ENCODE measurements at places on chromosomes 5 and 9. TPM values are rescaled to one million over a fixed set of nuclear protein-coding genes. Genes with fewer than 3 reads are reported as not detected.

DNA sequence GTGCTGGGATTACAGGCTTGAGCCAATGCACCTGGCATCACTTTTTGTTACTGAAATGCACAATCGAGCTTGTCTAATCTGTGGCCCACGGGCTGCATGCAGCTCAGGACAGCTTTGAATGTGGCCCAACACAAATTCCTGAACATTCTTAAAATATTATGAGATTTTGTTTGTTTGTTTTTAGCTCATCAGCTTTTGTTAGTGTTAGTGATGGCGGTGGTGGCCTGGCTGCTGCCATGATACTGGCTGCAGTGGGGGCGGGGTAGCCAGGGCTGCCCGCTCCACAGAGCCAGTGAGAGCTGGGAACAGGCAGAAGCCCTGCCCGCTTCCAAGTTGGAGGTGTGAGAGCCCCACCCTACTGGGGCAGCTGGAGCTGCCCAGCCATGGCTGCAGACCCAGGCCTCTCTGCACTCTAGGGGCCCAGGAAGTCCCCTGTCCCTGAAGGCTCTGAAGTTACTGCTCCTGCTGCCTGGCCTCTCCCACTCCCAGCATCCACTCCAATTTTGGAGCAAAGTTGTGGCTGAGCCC, 76.6 kb upstream of the SHB start:
- DNase-seq, result no peak

- no peak for DNase-seq
Observed at GRCh38 chr5:155029240-155029639, 15.7 kb downstream of the KIF4B start.

- no peak for DNase-seq
Observed at GRCh38 chr9:37425298-37425752, 2.8 kb downstream of the GRHPR start.

GRCh38 chr9:13644675-13645074, 365.2 kb upstream of the MPDZ start:
- DNase-seq, result no peak

GRCh38 chr5:59608745-59609144, 284.8 kb downstream of the PDE4D start:
- no peak for DNase-seq

DNA sequence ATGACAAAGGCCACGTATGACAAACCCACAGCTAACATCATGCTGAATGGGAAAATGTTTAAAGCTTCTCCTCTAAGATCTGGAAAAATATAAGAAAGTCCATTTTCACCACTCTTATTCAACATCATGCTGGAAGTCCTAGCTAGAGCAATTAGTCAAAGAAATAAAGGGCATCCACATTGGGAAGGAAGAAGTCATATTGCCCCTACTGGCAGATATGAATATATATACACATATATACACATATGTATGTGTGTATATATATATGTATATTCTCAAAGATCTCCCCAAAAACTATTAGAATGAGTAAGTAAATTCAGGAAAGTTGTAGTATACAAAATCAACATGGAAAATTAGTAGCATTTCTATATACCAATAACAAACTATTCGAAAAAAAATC, 17.1 kb downstream of the APBA1 start:
- DNase-seq, result no peak

DNA sequence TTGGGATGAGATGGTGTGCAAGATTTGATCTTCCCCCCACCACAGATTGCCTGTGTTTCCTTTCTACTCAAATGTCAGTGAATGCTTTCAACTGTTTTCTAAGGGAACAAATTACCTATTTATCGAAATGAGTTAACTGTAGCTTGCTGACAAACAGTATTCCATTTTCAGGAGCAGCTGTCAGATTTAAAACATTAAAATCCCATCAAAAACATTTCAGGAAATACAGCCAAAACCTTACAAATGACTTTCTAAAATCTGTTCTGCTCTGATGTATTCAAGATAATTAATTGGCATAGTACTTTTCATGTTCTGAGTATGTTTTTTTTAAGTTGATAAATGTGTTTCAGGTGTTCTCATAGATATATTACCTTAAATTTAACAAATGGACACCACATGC, 158.0 kb upstream of the DMRTA1 start:
- no peak for DNase-seq

DNA sequence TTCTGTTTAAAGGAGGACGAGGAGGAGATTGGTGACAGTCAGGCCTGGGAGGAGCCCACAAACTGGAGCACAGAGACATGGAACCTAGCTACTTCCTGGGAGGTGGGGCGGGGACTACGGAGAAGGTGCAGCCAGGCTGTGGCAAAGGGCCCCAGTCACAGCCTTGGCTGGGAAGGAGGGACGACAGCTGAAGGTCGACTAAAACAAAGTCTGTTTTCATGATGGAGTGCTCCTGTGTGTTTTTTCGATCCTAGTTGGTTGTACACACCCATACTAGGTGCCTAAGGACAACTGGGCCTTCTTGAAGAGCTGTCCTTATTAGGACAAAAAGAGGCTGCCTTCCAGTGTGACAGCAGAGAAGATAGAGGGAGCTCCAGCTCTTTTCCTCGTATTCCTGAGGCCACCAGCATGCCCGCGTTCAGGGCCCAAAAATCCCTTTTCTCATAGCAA, 2.9 kb downstream of the CCDC107 start:
- DNase-seq, result peak; percentile 62

GRCh38 chr5:56078278-56079156, 83.8 kb upstream of the IL6ST start:
- DNase-seq, result peak; percentile 41

GRCh38 chr9:98906273-98907040, 37.2 kb upstream of the COL15A1 start:
- peak; percentile 46 for DNase-seq

GRCh38 chr9:131667576-131667975, 72.3 kb downstream of the RAPGEF1 start:
- no peak for DNase-seq

DNA sequence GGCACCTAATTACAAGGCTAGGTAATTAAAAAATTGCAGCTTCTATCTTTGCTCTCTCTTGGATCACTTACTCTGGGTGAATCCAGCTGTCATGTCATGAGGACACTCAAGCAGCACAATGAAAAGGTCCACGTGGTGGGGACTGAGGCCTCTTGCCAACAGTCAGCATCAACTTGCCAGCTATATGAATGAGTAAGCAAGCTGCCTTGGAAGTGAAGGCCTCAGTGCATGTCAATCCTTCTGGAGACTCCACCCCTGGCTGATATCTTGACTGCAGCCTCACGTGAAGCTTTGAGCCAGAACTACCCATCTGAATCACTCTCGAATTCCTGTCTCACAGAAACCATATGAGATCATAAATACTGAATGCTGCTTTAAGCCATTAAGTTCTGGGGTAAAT, 140.5 kb downstream of the SNX18 start:
- peak; percentile 96 for DNase-seq

- DNase-seq, result peak; percentile 81
Observed at GRCh38 chr5:149143470-149143869, 2.2 kb downstream of the ABLIM3 start.

DNA sequence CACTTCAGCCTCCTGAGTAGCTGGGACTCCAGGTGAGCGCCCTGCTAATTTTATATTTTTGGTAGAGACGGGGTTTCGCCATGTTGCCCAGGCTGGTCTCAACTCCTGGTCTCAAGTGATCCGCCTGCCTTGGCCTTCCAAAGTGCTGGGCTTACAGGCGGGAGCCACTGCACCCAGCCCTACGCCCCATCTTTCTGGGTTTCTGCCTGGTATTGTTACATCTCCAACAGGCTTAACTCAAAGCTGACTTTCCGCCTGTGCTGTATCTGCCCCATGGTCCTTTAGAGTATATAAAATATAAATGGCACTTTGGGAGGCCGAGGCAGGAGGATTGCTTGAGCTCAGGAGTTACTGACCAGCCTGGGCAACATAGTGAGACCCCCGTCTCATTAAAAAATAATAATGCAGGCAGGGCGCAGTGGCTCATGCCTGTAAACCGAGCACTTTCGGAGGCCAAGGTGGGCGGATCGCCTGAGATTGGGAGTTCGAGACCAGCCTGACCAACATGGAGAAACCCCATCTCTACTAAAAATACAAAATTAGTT, 36.5 kb upstream of the GLDC start:
- DNase-seq, result no peak

The NAA35 gene
- total RNA-seq, result 16.5 TPM

The EFNA5 gene
- total RNA-seq, result 1.6 TPM

The DOCK2 gene
- total RNA-seq, result 1.4 TPM

The ENTREP1 gene
- not detected for total RNA-seq

The GABRG2 gene
- total RNA-seq, result not detected

The NRG2 gene
- total RNA-seq, result 0.18 TPM
